ENCODE measurements at places on chromosomes 7 and 10.

DNA sequence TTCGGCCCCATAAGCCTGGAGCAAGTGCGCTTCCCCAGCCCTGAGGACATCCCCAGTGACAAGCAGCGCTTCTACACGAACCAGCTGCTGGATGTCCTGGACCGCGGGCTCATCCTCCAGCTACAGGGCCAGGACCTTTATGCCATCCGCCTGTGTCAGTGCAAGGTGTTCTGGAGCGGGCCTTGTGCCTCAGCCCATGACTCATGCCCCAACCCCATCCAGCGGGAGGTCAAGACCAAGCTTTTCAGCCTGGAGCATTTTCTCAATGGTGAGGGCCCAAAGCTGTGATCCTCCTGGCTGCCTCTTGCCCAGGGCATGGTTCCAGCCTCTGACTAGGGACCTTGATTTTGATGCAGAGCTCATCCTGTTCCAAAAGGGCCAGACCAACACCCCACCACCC lies 10.1 kb downstream of the IRF5 start:
- DNase-seq: no peak

- DNase-seq: no peak
Measured at GRCh38 chr7:144830024-144830785, 5.6 kb downstream of the TPK1 start.

- no peak for DNase-seq
Measured at GRCh38 chr10:124674768-124675222, 69.4 kb downstream of the FAM53B start.

DNA sequence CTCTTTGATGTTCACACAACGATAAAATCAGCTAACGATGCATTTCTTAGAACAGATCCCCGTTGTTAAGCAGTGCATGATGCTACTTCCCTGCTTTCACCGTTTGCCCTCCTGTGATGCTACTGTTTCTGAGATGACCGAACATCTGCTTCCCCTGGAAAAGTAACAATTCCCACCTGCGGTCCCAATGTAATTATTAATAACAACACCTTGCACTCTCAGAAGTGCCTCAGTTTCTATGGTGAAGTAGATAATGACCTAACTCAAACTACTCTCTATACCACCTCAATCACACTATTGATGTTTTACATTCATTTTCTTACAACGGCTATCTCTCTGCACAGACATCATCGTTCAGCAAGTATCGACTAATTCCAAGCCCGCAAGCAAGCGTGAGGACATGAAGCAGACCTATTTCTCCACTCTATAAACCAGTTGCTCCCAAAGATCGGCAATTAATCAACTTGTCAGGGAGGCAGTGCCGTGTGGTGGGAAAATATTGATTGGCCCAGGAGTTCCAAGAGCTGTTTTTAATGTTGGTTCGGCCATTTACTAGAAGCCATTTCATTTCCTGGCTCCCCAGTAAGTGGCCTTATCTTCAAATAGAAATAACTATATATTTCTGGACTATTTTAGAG lies 42.7 kb downstream of the FAM107B start:
- no peak for DNase-seq

- DNase-seq: no peak
Measured at GRCh38 chr7:2000153-2000687, 232.5 kb downstream of the MAD1L1 start.

- DNase-seq: no peak
Measured at GRCh38 chr7:7681191-7681935, 37.0 kb downstream of the RPA3 start.

- no peak for DNase-seq
Measured at GRCh38 chr7:120089968-120090367, 183.0 kb upstream of the KCND2 start.

DNA sequence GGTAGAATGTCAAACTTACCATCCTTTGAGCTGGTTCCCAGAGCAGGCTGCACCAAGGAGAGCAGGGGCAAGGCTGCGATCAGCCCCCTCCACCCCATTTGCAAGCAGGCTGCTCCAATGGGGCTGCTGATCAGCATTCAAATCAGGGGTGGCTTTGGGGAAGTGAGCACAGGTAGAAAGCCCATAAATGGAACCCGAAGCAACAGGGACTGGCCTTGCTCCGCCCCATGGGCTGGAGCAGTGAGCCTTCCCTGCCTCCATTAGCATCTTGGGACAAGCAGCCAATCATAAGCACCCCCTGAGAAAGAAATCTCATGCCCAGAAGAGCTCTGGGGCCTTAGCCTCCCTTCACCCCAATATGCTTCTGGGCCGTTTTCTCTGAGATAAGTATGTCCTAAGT lies 4.0 kb upstream of the PKD1L1 start:
- no peak for DNase-seq

- DNase-seq: no peak
Measured at GRCh38 chr10:64211466-64211865, 690.3 kb downstream of the REEP3 start.

GRCh38 chr10:106566873-106567272 lies 597.6 kb downstream of the SORCS1 start:
- no peak for DNase-seq

- no peak for DNase-seq
Measured at GRCh38 chr10:87761892-87762291, 56.1 kb downstream of the ATAD1 start.

- DNase-seq: no peak
Measured at GRCh38 chr10:3648170-3648569, 136.8 kb downstream of the KLF6 start.

DNA sequence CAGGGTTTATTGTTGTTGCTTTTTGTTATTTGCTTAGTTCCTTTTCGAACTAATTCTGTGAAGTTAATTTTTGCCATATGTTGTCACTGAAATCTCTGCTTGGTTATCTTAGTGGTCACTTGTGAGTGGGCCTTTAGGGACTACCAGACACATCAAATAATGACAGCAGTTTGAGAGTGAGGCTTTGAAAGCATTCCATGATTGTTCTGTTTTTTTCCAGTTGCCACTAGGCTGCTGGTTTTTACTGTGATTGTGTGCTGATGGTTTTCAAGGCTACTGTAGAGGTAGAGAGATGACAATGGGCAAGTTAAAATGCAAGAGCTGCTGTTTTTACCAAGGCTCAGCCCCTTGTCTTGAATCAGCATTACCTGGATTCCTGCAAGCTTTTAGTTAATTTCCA lies 20.0 kb downstream of the SEPTIN7 start:
- DNase-seq: no peak

GRCh38 chr7:32905175-32905662 lies 13.7 kb upstream of the KBTBD2 start:
- peak; percentile 24 for DNase-seq

- no peak for DNase-seq
Measured at GRCh38 chr10:79316671-79317431, 30.4 kb upstream of the PPIF start.

- no peak for DNase-seq
Measured at GRCh38 chr10:11691319-11691755, 50.8 kb upstream of the ECHDC3 start.

GRCh38 chr7:25515633-25516275 lies 287.5 kb upstream of the NPVF start:
- no peak for DNase-seq

- DNase-seq: no peak
Measured at GRCh38 chr10:119497243-119497642, 45.3 kb downstream of the RGS10 start.

DNA sequence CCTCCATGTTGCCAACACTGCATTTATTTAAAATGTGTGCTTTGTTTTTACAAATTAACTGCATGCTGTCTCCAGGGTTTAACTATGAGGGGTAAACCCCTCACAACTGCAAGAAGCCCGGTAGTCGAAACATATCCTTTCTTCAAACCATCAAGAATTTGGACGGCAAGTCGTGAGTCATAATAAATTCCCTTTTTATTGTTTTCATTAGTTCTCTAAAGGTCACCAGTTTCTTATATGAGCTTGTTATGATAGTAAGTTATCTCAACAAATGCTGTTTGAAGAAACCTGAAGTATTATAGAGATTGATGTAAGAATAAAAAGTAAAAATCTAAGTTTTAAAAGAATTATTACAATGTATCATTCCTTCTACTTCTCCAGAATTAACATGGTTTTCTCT lies 12.2 kb upstream of the FIGNL1 start:
- DNase-seq: no peak

DNA sequence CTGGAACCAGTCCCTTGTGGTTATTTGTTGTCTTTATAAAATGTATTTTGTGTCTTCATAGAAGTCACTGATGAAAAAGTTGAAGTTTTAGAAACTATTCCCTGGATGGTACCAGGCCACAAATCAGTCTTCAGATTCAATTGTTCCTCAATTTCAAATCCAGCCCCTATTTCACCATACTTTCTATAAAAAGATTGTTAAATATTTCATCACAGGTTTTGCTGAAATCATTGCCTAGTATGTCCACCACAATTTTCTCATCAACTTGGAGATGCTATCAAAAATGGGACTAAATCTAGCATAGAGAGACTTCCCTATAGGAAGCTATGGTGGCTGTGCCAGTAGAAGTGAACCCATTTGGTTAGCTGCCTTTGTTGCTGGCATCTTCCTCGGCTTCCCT lies 118.5 kb downstream of the RAB18 start:
- DNase-seq: no peak

DNA sequence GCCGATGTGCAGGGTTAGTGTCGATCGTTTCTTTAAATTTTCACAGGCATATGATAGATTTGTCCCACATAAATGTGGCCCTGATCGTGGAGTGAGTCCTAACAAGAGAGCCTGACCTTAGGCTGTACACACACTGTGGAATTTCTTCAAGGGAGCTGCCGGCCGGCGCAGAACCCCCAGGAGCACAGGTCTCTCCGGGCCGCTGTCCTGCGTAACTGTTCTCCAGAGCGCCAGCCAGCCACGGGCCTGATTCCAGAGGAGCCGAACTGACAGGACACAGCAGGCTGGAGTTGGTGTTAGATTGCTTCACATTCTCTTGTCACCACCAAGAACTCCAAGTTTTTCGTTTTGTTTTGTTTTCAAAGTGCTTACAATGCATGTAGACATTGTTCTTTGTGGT lies 37.3 kb downstream of the SHH start:
- no peak for DNase-seq

GRCh38 chr7:66626331-66626934 lies 2.2 kb upstream of the KCTD7 start:
- DNase-seq: no peak

DNA sequence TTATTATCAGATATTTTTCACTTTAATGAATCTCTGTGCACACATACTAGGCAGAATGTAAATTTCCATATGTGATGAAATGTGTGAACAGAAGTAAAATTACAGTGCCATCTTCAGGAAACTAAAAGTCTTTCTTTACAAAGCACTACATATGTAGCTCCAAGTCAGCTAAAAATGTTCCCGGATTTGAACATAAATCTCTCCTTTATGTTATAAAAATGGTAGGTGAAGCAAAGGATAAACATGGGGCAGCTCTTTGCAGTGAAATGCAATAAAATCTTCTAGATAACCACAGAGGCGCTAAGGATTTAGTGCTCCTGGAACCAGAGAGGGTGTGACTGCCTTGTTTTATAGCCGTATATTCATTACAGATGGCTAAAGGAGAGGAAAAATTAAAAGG lies 104.9 kb upstream of the C7orf33 start:
- DNase-seq: no peak

DNA sequence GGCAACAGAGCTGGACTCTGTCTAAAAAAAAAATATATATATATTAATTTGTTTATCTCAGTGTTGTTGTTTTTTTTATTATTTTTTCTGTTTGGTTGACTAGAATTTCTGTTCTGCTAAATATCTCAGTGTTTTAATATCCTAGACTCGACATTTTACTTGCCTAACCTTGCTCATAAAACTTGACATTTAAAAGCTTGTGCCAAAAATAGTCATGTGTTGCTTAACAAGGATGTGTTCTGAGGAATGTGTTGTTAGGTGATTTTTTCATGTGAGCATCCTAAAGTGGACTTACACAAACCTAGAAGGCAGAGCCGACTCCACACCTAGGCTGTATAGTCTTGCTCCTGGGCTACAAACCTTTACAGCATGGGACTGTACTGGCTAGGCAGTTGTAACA lies 23.1 kb downstream of the NRBF2 start:
- DNase-seq: no peak

DNA sequence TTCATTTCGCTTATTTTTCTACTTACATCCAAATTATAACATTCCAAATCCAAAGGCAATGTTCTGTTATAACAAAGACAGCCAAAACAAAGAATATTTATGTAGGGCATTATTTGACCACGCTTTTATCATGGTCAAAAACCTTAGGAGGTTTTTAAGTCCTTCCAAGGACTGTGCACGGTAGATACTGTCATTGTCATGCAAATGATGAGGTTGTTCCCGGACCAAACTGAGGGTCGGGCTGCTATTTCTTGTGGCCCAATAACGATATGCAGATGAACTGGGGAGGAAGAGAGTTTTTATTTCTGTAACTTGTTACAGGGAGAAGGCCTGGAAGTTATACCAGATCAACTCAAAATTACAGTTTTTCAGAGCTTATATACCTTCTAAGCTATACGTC lies 56.6 kb upstream of the STEAP4 start:
- no peak for DNase-seq

GRCh38 chr10:117681104-117681503 lies 138.6 kb downstream of the EMX2 start:
- no peak for DNase-seq

GRCh38 chr10:116737627-116738327 lies 4.6 kb downstream of the HSPA12A start:
- DNase-seq: no peak

DNA sequence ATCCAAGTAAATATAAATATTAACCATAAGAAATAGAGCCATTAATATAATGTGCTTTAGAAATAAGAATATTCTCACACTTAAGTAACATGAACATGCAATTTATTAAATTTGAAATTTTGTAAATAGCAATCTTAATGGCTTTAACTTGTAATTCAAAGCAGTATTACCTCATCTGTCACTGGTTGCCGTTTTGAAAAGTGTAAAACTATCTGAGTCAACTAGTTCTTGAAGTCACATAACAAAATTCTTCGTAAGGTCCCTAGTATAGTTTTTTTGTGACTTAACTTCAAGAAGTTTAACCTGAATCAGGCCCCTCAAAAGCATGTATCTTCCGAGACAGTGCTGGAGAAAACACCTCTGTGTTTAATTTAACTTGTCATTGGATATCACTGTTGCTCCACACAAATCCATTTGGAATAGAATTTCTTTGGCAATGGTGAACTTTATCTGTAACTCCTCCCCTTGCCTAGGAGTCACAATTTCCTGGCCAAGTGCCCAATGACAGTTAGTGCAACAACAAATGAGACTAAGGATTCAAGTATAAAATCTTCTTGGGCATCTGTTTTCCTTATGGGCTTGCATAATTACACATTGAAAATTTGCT lies 47.1 kb downstream of the NT5C2 start:
- DNase-seq: no peak

DNA sequence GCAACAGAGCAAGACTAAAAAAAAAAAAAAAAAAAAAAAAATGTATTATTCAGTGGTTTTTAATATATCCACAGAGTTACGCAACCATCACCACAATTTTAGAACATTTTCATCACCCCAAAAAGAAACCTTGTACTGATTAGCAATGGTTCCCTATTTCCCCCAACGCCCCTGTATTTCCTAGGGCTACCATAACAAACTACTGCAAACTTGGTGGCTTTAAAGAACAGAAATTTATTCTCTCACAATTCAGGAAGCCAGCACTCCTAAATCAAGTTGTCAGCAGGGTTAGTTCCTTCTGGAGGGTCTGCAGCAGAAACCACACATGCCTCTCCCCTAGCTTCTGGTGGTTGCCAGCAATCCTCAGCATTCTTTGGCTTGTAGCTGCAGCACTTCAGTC lies 5.9 kb upstream of the NUP42 start:
- DNase-seq: no peak
